ENCODE measurements at places on chromosomes 12 and 14.

DNA sequence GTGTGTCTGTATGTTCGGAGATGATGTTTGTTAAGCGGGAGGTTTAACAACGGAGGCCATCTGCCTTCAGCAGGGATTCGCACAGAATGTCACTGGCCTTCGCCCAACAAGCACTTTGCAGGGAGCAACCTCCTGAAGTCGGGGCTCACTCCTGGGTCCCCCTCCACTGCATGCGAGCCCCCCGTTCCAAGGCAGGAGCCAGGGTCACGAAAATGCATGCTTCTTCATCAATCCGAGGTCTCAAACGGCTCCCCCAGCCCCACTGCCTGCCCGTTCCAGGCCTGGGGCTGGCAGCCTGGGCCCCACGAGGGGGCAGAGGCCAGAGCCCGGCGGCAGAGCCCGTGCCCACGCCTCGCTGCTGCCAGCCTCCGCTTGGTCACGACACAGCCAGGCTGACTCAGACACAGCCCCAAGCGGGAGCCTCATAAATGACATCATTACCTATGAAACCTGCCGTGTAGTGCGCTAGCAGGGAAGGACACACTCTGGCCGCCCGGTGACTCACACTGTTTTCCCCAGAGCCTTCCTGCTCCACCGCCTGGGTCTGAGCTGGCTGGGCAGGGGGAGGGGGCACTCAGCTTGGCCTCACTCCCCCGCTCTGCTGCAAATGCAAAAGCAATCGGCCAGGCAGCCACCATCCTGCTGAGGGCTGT, 169.5 kb upstream of the RTL1 start:
- DNase-seq = no peak

GRCh38 chr12:8906266-8907180, 7.8 kb upstream of the PHC1 start:
- DNase-seq = no peak

GRCh38 chr12:27180906-27181505, 63.1 kb upstream of the STK38L start:
- DNase-seq = no peak

DNA sequence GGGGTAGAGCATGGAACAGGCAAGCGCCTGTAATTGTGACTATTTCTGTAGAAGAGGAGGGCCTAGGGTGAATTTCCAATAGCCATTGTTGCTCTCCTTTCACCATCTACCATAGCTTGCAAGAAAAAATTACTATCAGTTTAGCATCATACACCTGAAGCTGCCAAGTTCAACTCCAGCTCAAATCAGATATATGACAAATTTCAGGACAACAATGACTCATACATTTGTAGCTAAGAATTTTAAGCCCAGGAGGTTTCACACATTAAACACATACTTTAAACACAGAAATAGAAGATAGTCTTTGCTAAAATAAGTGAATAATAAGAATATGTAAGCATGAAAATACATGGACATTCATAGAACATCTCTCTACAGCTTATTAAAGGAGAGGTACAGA, 17.6 kb upstream of the G2E3 start:
- DNase-seq = no peak

DNA sequence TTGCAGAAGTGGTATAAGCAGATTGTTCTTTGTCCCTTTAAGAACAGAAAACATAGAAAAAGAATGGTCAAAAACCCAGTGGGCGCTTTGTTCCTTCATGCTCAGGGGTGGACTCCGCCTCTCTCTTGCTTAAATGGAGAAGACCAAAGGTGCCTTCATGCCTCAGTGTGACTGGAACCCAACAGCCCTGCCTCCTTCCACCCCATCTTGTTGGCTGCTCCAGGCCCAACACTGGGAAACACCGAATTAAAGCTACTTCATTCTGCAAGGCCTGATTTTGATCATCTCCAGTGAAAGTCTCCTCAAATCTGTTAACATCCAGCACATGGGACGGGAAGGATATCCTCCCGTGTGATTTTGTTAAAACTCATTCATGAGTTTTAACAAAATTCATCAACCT, 103.7 kb downstream of the BCL11B start:
- DNase-seq = no peak

DNA sequence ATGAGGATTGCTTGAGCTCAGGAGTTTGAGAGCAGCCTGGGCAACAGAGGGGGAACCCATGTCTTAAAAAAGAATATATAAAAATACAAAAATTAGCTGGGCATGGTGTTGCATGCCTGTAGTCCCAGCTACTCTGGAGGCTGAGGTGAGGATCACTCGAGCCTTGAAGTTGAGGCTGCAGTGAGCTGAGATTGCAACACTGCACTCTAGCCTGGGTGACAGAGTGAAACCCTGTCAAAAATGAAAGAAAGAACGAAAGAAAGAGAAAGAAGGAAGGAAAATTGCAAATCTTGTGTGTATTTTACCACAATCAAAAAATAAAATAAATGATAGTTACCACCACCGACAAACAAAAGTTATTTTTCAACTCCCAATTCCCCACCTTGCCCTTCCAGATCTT, 45.3 kb downstream of the SPRING1 start:
- no peak for DNase-seq

DNA sequence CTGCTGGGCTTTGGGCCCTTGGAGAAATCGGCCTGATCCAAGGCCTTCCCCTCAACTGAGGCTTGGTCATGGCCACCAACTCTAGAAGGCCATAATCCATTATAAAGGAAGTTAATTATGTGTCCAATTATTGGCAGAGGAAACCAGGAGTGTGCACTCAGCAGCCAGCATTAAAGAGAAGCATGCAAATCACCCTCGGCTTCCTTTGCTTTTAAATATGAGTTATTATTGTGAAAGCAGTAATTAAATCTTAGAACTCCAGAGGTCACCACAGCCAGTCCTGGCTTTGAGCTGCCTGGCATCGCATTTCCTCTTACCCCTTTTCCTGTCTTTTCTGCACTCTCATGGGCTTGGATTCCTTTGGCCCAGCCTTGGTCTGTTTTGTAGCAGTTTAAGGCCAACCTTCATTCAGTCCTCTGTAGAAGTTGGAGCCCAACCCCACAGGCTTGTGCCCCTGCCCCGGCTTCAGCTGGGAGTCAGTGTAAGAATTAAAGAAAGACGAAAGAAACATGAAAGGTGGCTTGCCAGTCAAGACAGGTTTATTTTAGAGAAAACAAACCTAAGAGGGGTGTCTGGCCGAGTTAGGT, 14.7 kb upstream of the KRT86 start:
- DNase-seq = no peak

DNA sequence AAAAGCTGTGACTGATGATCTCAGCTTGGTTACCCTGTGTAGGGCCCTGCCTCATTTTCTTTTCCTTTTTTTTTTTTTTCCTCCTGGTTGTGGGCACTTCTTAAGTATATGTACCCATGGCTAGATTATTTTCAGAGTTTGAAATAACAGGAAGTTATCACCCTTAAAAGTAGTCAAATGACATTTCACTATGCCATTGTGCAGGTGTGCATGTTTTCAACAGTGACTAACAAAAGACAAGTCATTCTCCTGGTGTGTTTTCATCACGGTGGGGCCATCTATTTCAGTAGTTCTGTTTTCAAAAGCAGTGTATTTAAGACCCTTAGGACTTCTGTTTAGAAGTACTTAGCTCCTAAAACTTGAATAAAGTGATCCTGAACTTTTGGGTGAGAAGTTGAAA, 15.0 kb downstream of the GABARAPL1 start:
- DNase-seq = no peak

- DNase-seq = no peak
These were observed 67.2 kb upstream of the DIO2 start for GRCh38 chr14:80278293-80279023.

DNA sequence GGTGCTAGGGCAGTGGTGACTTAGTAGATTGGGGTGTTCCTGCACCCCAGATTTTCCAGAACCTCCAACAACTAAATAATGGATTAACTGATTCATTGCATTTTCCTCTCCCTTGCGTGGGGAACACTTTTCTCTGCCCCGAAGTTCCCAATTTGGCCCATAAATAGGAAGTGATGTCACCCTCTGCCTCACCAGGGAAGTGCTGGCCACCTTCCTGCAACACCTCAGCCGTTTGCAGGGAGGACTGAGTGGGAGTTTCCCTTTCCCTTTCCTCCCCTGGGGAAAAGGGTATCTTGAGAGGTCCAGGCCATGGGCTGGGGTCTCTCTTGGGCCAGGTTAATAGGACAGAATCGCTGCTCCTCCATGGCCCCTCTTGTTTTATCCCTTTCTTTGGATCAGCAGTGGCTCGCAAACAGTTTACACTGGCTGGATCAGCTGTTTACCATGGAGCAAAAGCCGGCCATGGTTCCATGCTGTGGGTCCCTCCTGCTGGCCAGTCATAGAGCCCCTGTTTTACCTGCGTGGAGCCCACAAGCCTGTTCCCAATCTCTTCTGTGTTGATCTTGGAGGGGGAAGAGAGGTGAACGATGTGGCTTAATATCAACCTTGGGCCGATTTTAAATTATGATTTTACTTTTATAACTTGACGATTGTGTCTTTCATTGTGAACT, 91.6 kb upstream of the VRK1 start:
- DNase-seq = no peak

- no peak for DNase-seq
These were observed 4.9 kb downstream of the CD9 start for GRCh38 chr12:6205144-6205539.

DNA sequence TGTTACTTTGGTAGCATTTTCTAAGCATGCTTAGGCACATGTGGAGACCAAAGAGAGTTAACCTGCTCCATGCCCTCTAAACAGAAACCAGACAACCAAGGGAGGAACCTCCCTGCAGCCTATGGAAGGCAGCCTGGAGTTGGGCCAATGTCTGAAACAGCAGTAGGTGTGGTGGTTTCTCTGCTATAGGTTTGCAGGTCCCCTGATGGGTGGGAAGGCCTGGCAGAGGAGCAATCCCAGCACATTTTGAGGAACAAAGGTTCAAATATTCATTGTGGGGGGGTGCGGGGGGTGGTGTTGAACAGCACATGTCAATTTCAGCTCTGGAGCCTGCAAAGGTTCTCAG, 65.4 kb downstream of the DACT1 start:
- no peak for DNase-seq

DNA sequence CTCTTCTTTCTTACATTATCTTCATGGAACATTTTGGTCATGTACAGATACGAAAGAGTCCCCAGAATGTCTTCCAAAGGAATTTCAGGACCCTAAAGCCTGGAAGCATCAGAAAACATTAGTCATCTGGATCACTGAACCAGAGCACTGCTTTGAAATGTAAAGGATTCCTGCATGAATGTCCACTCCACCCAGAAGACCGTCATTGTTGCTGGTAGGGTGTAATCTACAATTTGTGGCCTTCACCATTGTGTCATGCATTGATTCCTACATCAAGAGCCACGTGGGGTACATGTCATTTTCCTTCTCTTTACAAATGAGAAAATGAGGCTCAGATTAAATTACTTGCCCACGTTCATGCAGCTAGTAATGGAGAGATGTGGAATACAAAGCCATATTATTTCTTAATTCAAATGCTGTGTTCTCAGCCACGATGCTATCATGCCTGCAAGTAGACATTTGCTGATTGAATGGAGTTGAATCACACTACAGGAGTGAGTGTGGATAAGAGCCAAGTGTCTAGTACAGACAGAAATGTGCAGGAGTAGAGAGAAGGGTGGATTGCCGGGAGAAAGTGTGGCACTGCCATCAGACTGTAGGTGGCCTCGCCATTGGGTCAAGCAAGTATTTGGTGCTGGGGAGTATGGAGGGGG, 231.2 kb downstream of the C12orf75 start:
- DNase-seq = no peak

GRCh38 chr12:131369094-131369845, 341.6 kb upstream of the SFSWAP start:
- DNase-seq = no peak

- DNase-seq = no peak
These were observed 83.4 kb upstream of the NTF3 start for GRCh38 chr12:5348491-5348890.

DNA sequence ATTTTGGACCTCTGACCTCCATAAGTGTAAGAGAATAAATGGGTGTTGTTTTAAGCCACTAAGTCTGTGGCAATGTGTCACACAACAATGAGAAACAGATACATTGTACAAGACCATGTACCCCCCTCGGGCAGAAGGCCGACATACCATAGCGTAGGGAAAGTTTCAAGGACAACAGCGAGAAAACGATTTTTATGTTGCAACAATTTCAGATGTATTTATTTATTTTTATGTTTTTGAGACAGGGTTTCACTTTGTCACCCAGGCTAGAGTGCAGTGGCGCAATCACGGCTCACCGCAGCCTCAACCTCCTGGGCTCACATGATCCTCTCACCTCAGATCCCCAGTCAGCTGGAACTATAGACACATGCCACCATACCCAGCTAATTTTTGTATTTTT, 136.4 kb upstream of the NCOR2 start:
- no peak for DNase-seq

DNA sequence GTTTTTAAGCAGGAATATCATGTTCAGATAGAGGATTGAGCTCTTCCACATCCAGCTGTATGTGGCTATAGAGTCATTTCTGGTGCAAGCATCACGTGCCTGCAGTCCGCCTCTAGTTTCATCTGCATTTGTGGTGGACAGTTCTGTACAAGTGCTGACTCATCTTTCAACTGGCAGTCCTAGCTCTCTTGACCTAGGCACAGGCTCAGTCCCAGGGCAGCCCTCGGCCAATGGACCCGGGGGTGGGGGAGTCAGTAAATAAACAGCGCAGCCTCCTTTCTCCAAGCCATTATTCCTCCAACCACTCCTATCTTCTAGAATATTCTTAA, 41.8 kb upstream of the FRMD6 start:
- no peak for DNase-seq

DNA sequence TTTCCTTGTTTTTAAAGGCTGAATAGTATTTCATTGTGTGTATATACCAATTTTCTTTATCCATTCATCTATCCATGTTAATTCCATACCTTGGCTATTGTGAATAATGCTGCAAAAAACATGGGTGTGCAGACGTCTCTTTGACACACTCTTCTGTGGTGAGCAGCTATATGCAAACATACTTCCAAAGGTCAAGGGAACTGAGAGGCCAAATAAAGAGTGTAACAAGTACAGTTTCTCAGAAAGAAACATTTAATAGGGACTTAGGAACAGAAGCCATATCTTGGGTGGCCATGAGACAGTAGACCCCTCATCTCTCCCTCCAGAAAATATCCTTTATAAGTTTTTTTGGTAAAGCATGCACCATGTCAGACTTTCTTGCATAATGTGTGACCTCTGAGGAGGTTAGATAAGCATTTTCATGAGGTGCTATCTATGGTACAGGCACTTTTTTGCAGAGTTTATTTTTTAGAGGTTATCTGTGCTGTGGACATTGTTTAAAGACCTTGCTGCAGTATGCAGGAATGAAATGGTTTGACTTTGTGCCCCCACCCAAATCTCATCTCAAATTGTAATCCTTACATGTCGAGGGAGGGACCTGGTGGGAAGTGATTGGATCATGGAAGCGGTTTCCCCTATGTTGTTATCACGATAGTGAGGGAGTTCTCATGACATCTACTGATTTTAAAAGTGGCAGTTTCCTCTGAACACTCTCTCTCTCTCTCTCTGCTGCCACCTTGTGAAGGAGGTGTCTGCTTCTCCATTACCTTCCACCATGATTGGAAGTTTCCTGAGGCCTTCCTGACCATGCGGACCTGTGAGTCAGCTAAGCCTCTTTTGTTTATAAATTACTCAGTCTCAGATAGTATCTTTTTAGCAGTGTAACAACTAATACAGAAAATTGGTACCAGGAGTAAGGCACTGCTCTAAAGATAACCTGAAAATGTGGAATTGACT, 1202.3 kb downstream of the GALC start:
- no peak for DNase-seq

- DNase-seq = no peak
These were observed 53.3 kb downstream of the WDR20 start for GRCh38 chr14:102192840-102193502.

GRCh38 chr12:121580959-121581685, at the start of gene KDM2B:
KDM2B (minus strand) TSS chr12:121581023; CDS start chr12:121580911, 112 bp downstream.
- DNase-seq = no peak
